ENCODE measurements at places on chromosomes 4 and X. TPM values are rescaled to one million over a fixed set of nuclear protein-coding genes. Genes with fewer than 3 reads are reported as not detected.

Gene LRIT3
- total RNA-seq, result 0.15 TPM

Gene BEND4
- not detected for total RNA-seq

Gene FAM47A
- not detected for total RNA-seq

Gene CSN1S1
- not detected for total RNA-seq

Gene SYTL4
- total RNA-seq, result 3.1 TPM

Gene ZNF157
- total RNA-seq, result under 0.01 TPM
